ENCODE measurements at places on chromosomes 5 and 9. TPM values are rescaled to one million over a fixed set of nuclear protein-coding genes. Genes with fewer than 3 reads are reported as not detected.

Gene LHX3
- not detected for total RNA-seq

Gene LHX6
- total RNA-seq: not detected

Gene TAF11L5
- total RNA-seq: not detected

Gene PTGER4
- total RNA-seq: 30.4 TPM

Gene PRDM12
- 0.28 TPM for total RNA-seq

Gene AFAP1L1
- not detected for total RNA-seq

Gene KLHL3
- total RNA-seq: 1.7 TPM

DNA sequence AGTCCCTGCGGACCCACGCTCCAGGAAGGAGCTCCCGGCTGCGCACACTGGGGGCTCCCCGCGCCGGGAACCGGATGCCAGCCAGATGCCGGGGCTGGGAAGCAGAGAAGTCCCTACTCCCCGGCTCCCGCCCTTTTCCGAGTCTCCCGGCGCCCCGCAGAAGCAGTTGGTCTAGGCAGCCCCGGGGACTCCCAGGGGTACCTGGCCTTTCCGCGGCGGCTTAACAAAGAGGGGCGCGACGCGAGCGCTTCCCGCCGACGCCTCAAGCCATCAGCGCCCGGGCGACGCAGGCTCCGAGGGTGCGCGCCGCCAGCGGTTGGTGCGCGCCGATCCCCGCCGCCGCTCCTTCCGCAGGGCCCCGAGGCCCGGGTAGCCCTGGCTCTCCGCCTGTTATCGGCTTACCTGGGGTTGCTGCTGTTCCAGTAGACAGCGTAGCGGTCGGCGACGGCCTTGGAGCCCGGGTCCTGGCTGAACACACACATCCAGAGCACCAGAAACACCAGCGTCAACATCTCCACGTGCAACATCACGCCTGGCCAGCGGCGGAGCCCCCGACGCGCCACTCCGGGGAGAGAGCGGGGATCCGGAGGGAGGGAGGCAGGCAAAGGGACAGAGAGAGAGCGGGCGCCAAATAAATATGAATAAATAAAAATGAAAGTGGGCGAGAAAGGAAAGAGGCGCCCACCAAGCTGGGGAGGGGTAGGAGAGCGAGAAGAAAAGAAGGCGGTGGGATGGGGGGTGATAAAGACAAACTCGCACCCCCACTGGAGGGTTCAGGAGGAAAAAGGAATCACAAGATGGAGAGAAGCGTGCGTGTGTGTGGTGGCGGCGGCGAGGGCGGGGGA, 428 bp downstream of the EFNA5 start:
- peaks cover 77% of the 10 kb centered on the region for H3K27me3 ChIP-seq
- DNase-seq: no peak
- peaks cover 22% of the 10 kb centered on the region for H3K4me1 ChIP-seq
- no peaks in the 10 kb centered on the region for H3K36me3 ChIP-seq
- no peak overlapping the region for H3K27ac ChIP-seq

- H3K36me3 ChIP-seq: no peaks in the 10 kb centered on the region
- no peak overlapping the region for H3K27ac ChIP-seq
- H3K4me3 ChIP-seq: no peak overlapping the region
- no peak for DNase-seq
These were observed 20.5 kb upstream of the SPATA31D1 start for GRCh38 chr9:81968026-81968425.

- no peaks in the 10 kb centered on the region for H3K4me1 ChIP-seq
- no peak for DNase-seq
- no peaks in the 10 kb centered on the region for H3K27me3 ChIP-seq
- H3K4me3 ChIP-seq: no peak overlapping the region
- no peak overlapping the region for H3K27ac ChIP-seq
These were observed 42.9 kb downstream of the BNIP1 start for GRCh38 chr5:173187054-173187743.

- H3K27me3 ChIP-seq: no peaks in the 10 kb centered on the region
- DNase-seq: no peak
- no peak overlapping the region for H3K27ac ChIP-seq
- H3K4me1 ChIP-seq: no peaks in the 10 kb centered on the region
- H3K4me3 ChIP-seq: no peak overlapping the region
These were observed 1817.2 kb upstream of the CDH9 start for GRCh38 chr5:28855626-28856025.

- H3K4me1 ChIP-seq: peaks cover 2% of the 10 kb centered on the region
- H3K27ac ChIP-seq: no peak overlapping the region
- DNase-seq: no peak
- no peak overlapping the region for H3K4me3 ChIP-seq
- H3K36me3 ChIP-seq: no peaks in the 10 kb centered on the region
These were observed 19.2 kb downstream of the MARCHF3 start for GRCh38 chr5:127011153-127011552.

- no peaks in the 10 kb centered on the region for H3K4me1 ChIP-seq
- no peaks in the 10 kb centered on the region for H3K27me3 ChIP-seq
- H3K36me3 ChIP-seq: no peaks in the 10 kb centered on the region
- no peak overlapping the region for H3K4me3 ChIP-seq
- H3K27ac ChIP-seq: no peak overlapping the region
These were observed 220.7 kb downstream of the CACNA1B start for GRCh38 chr9:138098116-138098907.
